ENCODE measurements at places on chromosomes 12 and 14.

- no peak for DNase-seq
Observed at GRCh38 chr14:27613102-27613501, 1015.3 kb upstream of the NOVA1 start.

DNA sequence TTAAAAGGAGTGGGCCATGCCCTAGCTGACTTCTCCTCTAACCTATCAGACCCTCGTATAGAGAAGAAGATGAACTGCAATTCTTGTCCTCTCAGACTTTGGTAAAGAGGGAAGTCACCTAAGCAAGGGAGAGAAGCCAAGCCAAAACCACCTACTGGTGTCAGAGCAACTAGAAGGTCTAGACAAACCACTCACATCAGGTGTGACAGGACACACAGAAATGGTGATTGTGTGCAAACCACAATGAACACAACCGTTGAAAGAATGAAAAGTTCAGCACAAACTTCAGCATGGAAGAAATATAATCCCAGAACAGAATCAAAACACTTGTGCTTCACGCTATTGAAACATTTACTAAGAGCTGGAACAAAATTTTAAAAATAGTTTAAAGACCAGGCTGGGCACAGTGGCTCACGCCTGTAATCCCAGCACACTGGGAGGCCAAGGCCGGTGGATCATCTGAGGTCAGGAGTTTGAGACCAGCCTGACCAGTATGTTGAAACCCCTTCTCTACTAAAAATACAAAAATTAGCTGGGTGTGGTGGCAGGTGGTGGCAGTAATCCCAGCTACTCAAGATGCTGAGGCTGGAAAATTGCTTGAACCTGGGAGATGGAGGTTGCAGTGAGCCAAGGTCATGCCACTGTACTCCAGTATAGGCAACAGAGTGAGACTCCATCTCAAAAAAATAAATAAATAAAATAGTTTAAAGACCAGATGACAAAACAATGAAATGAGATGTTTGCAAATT, 56.2 kb upstream of the NTF3 start:
- DNase-seq: no peak

DNA sequence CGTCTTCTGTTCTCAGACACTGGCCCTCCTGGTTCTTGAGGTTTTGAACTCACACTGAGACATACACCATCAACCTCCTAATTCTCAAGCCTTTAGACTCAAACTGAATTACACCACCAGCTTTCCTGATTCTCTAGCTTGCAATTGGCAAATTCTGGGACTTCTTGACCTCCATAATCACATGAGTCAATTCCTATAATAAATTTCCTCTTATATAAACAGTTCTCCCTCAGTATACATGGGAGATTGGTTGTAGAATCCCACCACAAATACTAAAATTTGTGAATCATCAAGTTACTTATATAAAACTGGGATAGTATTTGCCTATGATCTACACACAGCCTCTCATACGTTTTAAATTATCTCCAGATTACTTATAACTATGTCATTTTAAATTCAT, 162.2 kb downstream of the DIO2 start:
- DNase-seq: no peak

DNA sequence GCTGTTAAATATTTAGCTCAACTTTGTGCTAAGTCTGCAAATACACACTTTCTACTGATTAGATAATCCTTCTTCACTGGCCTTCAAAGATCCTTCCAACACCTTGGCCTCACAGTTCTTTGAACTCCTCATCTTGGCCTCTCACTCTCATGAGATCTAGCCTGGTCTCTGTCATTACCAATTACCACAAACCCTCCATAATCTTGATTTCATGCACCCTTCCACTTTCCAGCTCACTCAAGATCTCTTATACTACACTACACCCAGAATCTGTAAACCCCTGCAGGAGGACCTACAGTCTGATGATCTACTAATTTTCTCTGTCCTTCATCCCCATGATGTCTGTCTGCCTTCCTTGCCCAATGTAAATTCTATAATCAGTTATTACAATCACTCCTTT, 71.1 kb downstream of the DUSP16 start:
- DNase-seq: no peak

- peak; percentile 9 for DNase-seq
Observed at GRCh38 chr12:39619316-39619659, 315 bp downstream of the ABCD2 start.

- no peak for DNase-seq
Observed at GRCh38 chr12:82600379-82600778, 86.3 kb upstream of the TMTC2 start.
